ENCODE measurements at places on chromosomes 11 and 22.

DNA sequence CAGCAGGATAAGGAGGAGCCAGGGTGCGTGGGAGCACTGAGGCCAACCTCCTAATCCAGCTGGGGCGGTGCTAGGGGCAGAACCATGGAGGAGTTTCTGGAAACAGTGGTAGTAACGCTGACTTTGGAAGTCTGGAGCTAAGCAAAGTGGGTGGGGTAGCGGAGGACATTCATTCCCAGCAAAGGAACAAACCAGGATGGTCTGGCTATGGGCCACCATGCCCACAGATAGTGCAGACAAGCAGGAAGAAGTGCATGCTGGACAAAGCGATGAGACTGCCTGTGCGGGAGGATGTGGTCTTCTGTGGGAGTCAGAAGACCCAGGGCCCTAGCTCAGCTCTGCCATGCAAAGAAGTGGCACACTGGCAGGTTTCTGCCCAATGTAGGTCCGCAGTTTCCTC, 71.6 kb upstream of the CSNK2A3 start:
- DNase-seq, result no peak

GRCh38 chr11:122642971-122643370, 12.6 kb upstream of the UBASH3B start:
- DNase-seq, result no peak

- peak; percentile 70 for DNase-seq
Observed at GRCh38 chr11:19628018-19628417, 84.6 kb upstream of the NAV2 start.

DNA sequence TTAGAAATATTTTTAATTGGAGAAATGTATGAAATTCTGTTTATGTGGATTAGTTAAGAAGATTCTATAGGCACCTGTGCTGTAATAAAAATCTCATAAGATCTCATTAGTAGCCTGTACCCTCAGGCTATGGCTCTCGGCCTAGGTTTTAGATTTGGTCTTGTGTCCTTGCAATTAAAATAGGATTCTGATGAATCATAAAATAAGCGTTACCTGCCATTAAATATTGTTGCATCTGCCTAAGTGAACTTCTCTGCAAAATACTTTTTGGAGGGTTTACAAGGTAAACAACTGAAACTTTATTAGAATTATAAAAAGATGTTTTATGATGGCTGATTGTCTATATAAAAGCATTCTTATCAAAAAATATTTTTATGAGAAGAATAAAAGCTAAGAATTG, 804.1 kb upstream of the ANO3 start:
- no peak for DNase-seq

DNA sequence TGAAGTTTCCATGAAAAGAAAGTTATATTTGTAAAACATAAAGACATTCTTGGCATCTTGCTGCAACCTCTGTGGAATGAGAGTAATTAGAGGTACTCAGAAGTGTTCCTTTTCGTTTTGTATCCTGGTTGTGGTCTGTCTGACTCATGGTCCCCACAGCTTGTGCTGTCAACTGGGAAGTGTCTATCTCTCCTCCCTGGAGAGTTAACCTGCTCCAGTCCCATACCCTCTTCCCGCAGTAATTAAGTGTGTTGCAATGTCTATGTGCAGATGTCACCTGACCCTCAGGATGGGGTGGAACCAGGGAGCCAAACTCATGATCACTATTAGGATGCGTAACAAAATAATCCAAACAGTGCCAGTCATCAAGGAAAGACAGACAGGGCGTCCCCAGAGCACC, 23.0 kb upstream of the ZDHHC13 start:
- DNase-seq, result no peak

DNA sequence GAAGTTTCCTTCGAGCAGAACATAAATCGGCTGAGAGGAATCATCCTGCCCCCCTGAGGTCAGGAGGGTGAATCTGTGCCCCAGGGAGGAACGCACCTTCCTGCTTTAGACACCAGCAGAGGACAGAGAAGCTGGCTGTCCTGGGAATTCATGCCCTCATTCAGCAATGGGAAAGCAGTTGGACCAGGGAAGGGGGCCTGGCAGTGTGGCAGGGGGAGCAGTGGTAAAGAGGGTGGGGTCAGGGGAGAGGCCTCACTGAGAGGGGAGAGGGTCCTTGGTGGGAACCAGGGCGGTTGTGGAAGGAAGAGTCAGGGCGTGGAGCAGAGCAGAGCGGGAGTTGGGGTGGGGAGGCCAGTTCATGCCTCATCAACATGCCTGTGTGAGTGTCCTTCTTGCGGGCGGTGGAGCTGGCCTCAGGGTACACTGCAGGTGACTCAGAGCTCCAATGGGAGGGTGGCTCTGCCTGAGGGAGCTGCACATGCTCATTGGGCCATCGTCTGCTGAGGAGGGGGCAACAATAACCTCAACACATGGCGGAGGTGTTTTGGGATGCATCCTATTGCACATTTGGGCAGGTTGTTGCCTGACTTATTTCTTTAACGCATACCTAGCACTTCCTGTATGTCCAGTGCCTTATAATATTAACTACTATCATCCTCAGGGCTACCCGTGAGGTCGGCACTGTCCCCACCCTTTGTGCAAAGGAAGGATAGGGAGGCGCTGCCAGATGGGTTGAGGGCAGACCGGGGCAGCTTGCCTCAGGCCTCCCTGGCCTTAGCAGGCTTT, 23.2 kb downstream of the MED15 start:
- DNase-seq, result no peak

- DNase-seq, result no peak
Observed at GRCh38 chr11:92528001-92528400, 303.4 kb downstream of the FAT3 start.

GRCh38 chr11:119493712-119494111, 70.7 kb upstream of the THY1 start:
- no peak for DNase-seq

- no peak for DNase-seq
Observed at GRCh38 chr11:46369458-46370152, 11.9 kb upstream of the MDK start.

DNA sequence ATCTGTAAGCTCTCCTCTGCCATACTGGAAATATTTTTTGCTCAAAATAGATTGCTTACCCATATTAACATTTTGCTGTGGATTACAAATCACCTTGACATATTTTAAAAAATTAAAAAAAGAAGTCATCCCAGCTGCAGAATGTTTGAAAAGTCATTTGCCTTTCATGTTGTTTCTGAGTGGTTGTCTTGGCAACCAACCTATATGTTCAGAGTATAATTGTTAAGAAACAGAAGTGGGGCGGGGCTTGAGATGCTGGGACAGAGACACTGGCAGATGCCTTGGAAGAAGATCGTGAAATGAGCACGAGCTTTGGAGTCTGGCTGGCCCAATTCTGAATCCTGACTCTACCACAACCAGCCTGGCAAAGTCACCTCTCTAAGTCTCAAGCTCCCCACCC, 348.2 kb downstream of the LARGE1 start:
- no peak for DNase-seq

DNA sequence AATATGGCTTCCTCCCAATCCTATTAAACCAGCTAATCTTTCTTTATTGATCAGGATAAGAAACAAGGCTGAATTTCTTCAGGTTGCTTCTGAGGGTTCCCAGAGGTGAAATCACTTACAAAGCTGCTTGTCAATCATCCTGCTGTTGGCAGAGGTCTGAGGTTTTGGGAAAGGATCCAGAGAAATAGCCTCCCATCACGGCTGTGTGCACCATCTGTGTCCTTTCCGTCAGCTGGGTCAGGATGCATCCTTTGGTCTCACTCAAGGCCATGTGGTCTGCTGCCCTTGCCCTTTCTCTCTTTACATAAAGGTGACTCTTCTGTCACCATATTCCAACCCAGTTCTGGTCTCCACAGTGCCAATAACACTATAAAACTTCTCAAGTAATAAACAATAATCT, 113.4 kb upstream of the TEAD1 start:
- DNase-seq, result no peak

- no peak for DNase-seq
Observed at GRCh38 chr11:64090806-64091516, 55.2 kb downstream of the FLRT1 start.

GRCh38 chr11:124179310-124179709, 3.8 kb upstream of the OR10D3 start:
- no peak for DNase-seq

DNA sequence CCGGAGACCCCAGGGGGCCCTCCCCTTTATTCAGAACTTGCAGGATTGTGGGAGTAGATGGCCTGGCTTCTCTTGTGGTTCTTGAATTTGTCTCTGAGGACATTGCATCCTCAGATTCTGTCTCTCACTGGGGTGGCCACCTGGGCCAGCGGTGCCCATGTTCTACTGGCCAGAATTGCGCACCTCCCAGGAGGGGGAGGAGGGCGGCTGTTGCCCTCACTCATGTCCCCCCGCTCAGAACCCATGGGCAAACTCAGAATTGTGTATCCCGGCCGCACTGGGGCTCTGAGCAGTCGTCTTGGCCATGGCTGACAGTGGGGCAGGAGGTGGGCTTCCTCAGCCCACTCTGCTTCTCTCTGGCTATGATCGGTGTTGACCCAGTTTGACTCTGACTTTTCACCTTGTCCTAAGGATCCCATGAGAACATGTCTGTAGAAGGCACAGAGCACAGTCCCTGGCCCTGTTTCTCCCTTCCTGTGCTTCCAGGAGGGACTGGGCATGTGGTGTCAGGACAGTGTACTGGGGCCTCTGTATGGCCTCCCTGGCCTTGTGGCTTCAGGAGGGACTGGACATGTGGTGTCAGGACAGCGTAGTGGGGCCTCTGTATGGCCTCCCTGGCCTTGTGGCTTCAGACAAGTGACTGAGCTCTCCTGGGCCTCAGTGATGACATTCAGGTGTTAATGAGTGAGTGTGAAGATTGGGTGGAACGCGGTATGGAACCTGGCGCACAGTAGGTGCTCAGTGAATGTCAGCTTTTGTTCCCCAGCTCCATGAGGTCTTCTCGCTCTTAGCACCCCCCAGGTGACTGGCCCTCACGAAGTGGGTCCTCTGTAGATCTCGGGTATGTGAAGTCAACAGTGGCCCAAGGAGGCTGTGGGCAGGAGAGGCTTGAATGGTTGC, 99.3 kb downstream of the TBC1D22A start:
- DNase-seq, result no peak
